Naive B cell (primary cell): ENCODE measurements at places on chromosomes 16 and 17. TPM values are rescaled to one million over a fixed set of nuclear protein-coding genes. Genes with fewer than 3 reads are reported as not detected.

The LDHD gene
- polyA plus RNA-seq = not detected

The RHBDL1 gene
- polyA plus RNA-seq = not detected

The CLEC3A gene
- not detected for polyA plus RNA-seq

The DYNLL2 gene
- polyA plus RNA-seq = 0.26 TPM

The CD300LF gene
- polyA plus RNA-seq = 1.7 TPM

The ABCC11 gene
- not detected for polyA plus RNA-seq

The ST6GALNAC2 gene
- polyA plus RNA-seq = 1.0 TPM

The SERPINF2 gene
- 0.40 TPM for polyA plus RNA-seq

The KIF19 gene
- polyA plus RNA-seq = not detected

The SNX20 gene
- 29.0 TPM for polyA plus RNA-seq
